ENCODE measurements at places on chromosomes 1 and 21.

DNA sequence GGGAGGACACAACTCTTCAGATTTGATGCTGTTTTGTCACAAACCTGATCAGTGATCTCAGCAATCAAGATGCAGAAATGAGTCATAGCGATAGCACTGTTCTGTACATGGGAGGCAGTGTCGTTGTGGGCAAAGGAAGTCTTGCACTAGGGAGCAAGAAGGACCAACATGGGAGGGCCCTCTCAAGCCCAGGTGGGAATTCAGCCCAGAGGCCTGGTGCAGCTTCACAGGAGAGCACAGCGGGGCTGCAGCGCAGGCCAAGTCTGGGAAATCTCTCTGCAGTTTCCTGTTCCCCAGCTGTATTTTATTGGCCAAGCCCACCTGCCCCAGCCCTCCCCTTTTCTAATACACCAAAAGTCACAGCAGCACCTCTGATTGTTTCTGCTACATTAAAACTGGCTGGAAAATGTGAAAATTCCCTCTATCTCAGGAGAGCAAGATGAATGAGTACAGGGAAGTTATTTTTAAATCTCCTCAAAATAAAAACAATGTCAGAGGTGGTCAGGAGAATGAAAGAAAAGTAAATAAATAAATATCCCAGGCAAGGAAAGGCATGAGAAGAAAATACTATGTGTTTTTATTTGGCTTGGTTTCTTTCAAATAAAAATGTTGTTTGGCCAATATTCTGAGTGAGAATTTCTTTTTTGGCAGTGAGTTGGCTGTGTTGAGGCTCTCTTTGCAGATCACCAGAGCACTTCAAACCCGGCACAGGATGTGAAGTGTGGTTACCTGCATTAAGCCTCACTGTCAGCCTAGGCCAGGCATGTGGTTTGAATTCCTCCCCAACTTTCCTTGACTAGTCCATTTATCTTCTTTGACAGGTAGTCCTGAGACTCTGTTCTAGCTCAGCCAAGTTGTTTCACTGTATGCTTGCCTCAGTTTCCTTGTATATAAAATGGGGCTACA, 422.1 kb downstream of the PLPP3 start:
- no peak for DNase-seq

- no peak for DNase-seq
These were observed 42.9 kb upstream of the ZNF326 start for GRCh38 chr1:89951766-89952604.

GRCh38 chr21:19523746-19524145, 1120.2 kb upstream of the TMPRSS15 start:
- DNase-seq = no peak

DNA sequence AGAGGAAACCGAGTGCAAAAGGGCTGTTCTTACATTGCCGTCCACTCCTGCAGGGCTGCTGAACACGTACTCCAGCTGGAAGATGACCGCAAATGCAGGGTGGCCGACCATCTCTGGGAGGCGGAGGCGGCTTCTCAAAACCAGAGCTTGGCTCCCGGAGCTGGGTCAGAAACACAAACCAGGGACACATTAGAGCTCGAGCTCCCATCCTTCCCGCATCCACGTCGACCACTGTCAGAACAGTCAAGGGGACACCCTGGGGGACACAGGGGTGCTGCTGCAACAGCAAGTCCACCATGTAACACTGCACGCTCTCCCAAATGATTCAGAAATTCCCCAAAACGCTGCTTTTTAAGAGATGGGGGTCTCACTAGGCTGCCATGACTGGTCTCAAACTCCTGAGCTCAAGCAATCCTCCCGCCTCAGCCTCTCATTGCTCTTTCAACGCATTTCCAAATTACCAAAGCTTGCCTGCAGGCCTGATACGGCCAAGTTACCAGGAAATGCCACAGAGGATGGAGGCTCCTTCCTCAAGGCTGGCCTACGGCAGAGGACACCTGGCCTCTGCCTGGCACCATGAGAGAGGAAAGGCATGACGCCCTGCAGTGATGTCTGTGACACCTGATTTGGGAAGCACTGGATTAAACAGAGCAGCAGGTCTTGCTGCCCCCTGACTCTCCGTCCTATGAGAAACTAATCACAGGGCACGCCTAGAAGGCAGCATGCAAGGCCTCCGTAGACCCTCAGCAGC, 45.0 kb downstream of the NPHP4 start:
- no peak for DNase-seq

GRCh38 chr1:119276558-119276957, 92.0 kb upstream of the HAO2 start:
- DNase-seq = no peak

DNA sequence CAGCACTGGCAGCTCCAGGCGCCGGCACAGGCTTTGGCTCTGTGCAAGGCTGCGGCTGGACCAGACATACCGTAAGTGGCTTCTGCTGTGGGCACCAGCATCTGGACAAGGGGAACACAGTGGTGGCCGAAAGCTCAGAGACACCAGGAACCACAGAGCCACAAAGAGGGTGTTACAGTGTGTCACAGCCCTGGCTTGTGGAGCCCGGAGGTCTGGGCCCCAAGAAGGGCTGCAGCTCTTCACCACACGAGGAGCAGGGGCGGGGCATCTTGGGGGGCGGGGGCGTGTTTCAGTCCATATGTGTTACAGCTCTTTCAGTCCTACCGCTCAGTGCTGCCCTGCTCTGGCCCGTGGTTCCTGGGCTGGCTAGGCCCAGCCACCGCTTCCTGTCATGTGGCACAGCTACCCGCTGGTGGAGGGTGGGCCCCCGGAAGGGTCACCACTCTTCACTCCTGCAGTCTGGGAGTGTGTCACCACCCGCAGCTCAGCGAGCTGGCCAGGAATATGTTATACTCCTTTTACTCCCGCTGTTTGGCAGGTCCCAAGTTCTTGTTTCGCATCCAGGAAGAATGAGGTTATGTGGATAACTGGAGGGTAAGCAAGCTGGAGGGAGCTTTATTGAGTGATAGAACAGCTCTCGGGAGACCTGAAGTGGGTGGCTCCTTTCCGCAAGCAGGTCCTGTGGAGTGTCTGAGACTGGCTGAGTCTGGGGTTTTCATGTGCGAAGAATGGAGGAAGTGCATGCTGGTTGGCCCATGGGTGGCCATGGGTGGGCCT, 3.3 kb upstream of the LSM10 start:
- no peak for DNase-seq

All from hypothalamus (tissue), 51 donors.